ENCODE measurements at places on chromosomes 12 and 14. TPM values are rescaled to one million over a fixed set of nuclear protein-coding genes. Genes with fewer than 3 reads are reported as not detected.

Gene SMIM41
- total RNA-seq, result not detected

Gene PLCZ1
- total RNA-seq, result not detected

- H3K36me3 ChIP-seq, result peaks cover 5% of the 10 kb centered on the region
- no peak for DNase-seq
- H3K4me3 ChIP-seq, result no peak overlapping the region
- peaks cover 20% of the 10 kb centered on the region for H3K4me1 ChIP-seq
- no peaks in the 10 kb centered on the region for H3K27me3 ChIP-seq
These were observed 3.0 kb upstream of the SNW1 start for GRCh38 chr14:77763978-77764377.

- no peaks in the 10 kb centered on the region for H3K36me3 ChIP-seq
- H3K4me1 ChIP-seq, result no peaks in the 10 kb centered on the region
- H3K4me3 ChIP-seq, result no peak overlapping the region
- H3K27ac ChIP-seq, result no peak overlapping the region
These were observed 23.8 kb downstream of the NEUROD4 start for GRCh38 chr12:55043542-55043941.

DNA sequence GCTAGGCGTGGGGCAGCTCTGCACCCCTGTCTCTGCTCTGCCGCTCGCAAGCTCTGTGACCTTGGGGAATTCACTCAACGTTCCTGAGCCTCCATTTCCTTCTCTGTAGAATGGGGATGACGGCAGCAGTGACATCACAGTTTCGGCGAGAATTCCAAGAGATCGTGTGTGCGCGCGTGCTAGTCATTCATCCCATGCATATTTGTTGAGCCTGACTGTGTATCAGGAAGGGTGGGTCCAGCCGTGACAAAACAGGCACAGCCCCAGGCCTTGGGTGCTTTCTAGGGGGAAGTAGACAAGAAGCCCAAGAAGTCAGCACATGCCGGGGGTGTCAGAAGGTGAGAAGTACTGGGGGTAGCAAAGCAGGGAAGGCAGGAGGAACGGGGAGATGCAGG is 145.6 kb upstream of the NCOR2 start:
- peaks cover 23% of the 10 kb centered on the region for H3K4me1 ChIP-seq
- H3K27me3 ChIP-seq, result peaks cover 2% of the 10 kb centered on the region
- H3K36me3 ChIP-seq, result no peaks in the 10 kb centered on the region
- H3K27ac ChIP-seq, result peak overlapping the region; percentile 90
- no peak for DNase-seq

GRCh38 chr12:59928416-59928815 is 332.6 kb downstream of the SLC16A7 start:
- H3K27ac ChIP-seq, result no peak overlapping the region
- no peak for DNase-seq
- no peaks in the 10 kb centered on the region for H3K4me1 ChIP-seq
- H3K4me3 ChIP-seq, result no peak overlapping the region
- H3K36me3 ChIP-seq, result no peaks in the 10 kb centered on the region
- no peaks in the 10 kb centered on the region for H3K27me3 ChIP-seq

- H3K4me3 ChIP-seq, result no peak overlapping the region
- H3K4me1 ChIP-seq, result no peaks in the 10 kb centered on the region
- H3K36me3 ChIP-seq, result no peaks in the 10 kb centered on the region
These were observed 133.1 kb downstream of the LRIG3 start for GRCh38 chr12:58787021-58787760.

GRCh38 chr12:108773798-108774788 is 42.8 kb upstream of the CORO1C start:
- H3K4me3 ChIP-seq, result no peak overlapping the region
- H3K27ac ChIP-seq, result no peak overlapping the region
- DNase-seq, result no peak

DNA sequence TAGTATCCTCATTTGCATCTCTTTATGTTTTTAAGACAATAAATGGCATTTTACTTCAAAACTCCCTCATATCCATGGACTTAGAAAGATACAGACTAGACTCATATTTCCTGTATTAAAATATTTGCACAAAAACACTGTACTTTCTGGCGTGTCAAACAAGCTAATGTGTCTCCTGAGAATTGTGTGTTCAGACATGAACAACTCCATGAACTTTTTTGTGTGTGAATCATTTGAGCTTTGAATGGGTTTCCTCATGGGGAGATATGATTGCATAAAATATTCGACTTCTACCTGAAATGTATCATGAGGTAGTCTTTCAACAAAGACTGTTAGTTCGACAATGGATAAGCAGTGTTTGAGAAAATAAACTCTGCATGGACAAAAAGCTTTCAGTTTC is 58.8 kb downstream of the TMEM30B start:
- H3K27ac ChIP-seq, result no peak overlapping the region
- no peak overlapping the region for H3K4me3 ChIP-seq
- no peaks in the 10 kb centered on the region for H3K4me1 ChIP-seq
- no peak for DNase-seq

Gene CLECL1
- total RNA-seq, result 1.6 TPM

DNA sequence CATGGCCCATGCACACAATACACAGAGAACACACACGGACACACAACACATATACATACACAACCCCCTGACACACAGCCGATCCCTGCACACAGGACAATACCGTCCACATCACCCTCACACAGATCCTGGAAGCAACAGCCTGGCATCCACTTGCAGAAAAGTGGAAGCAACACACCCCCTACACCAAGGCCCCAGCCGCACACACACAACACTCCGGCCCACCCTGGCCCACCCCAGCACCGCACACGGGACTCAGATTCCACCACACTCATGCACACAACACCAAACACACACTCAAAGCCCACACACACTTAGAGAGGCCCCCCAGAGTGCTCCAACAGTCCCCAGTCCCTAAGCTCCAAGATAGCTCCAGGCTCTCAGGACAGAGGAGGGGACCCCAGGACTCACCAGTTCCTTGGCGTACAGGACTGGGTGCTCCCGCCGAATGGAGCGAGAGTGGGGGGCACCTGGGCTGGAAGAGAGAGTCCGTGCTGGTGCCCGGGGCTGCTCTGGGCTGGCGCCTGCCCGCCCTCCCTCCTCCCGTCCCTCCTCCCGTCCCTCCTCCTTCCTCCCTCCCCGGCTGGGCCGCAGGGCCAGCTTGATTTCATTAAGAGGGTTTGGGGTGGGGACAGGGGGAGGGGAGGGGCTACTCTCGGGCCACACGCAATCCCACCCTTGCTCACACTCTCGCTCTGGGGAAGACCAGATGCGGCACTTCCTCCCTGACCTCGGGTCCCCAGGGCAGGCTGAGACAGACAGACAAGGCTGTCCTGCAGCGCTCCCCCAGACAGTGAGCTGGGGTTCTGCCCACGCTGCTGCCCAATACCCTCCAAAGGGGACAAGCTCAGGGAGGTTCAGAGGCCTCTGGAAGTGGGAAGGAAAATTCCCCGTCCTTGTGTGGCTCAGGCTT is at the start of gene TMEM119:
Gene TMEM119 (minus strand): TSS at position 526 of the 913 bp plus-strand sequence. CDS start 5,701 bp downstream, outside the sequence.
- no peak for DNase-seq
- H3K4me1 ChIP-seq, result no peaks in the 10 kb centered on the region
- H3K27ac ChIP-seq, result no peak within 1 kb of the TSS
- H3K36me3 ChIP-seq, result no peaks in the 10 kb centered on the region
- H3K27me3 ChIP-seq, result no peaks in the 10 kb centered on the region

DNA sequence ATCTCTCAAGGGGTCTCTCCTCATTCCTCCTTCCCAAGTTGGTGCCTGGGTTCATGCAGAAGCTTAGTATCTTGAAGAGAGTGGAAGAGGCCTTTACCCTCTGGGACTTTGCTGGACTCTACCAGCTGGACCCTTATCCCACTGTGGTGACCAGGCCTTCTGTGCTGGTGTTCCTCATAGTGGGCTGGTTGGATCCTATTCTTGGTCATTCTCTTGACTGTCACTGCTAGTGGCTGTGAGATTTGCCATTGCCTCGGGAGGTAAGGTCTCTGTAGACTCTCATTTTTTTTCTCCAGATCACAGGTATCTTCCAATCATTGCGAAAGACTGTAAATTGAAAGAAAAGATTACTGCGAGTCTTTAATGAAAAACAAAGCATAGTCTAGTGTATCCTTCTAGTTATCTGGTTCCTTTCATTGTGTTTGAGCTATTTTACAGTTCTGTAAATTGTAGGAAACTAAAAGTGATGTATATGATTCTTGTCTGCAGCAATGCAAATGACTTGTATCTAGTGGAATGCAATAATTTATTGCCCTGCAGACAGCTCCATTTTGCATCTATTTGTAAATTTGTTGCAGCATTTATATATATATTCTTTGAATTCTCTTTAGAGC is 217.9 kb downstream of the AEBP2 start:
- no peak overlapping the region for H3K27ac ChIP-seq
- no peak overlapping the region for H3K4me3 ChIP-seq
- H3K36me3 ChIP-seq, result no peaks in the 10 kb centered on the region
- H3K4me1 ChIP-seq, result peaks cover 12% of the 10 kb centered on the region
- no peaks in the 10 kb centered on the region for H3K27me3 ChIP-seq
- DNase-seq, result no peak

DNA sequence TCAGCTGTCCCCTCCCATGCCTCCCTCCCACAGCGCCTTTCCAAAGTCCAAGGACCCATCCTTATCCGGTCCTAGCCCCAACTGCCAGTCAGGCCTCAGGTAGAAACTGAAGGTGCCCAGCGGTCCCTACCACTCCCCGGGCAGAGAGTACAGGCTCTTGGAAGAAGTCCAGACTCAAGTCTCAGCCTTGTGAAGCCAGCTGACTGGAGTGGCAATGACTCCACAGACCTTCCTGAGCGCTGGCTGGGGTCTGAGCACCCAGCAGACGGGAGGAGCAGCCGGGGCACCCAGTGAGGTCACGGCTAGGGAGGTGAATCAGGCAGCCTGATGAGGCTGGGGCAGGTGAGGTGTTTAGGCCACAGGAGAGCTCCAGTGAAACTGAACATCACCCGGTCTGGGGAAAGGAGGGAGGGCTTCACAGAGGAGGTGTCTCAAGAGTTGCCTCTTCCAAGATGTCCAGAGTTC is 60.0 kb downstream of the ITPK1 start:
- H3K27me3 ChIP-seq, result no peaks in the 10 kb centered on the region
- peaks cover 31% of the 10 kb centered on the region for H3K36me3 ChIP-seq
- DNase-seq, result no peak
- H3K4me1 ChIP-seq, result peaks cover 34% of the 10 kb centered on the region
- H3K4me3 ChIP-seq, result no peak overlapping the region

Data from activated CD8-positive, alpha-beta T cell treated with anti-CD3 and anti-CD28 coated beads, Interleukin-2, amount 10 ng/mL, durations not matched to agents 7 days and 5 days (primary cell).